ENCODE measurements at places on chromosomes 2 and 18. TPM values are rescaled to one million over a fixed set of nuclear protein-coding genes. Genes with fewer than 3 reads are reported as not detected.

MEP1B gene
- not detected for total RNA-seq

PROKR1 gene
- not detected for total RNA-seq

POLR1B gene
- total RNA-seq, result 26.5 TPM

SERPINB12 gene
- total RNA-seq, result not detected

RAB6C gene
- not detected for total RNA-seq

KIF5C gene
- total RNA-seq, result 0.32 TPM

ANXA4 gene
- 338 TPM for total RNA-seq
